ENCODE measurements at places on chromosomes 13 and 19.
A peak's percentile ranks its signal among the peaks of the same experiment; 100 is the strongest.

GRCh38 chr13:73288596-73288995 is 229.8 kb downstream of the KLF5 start:
- no peaks in the 10 kb centered on the region for H3K27me3 ChIP-seq
- no peak overlapping the region for H3K27ac ChIP-seq
- DNase-seq = no peak
- H3K36me3 ChIP-seq = no peaks in the 10 kb centered on the region
- H3K4me1 ChIP-seq = no peaks in the 10 kb centered on the region
- no peak overlapping the region for H3K4me3 ChIP-seq

DNA sequence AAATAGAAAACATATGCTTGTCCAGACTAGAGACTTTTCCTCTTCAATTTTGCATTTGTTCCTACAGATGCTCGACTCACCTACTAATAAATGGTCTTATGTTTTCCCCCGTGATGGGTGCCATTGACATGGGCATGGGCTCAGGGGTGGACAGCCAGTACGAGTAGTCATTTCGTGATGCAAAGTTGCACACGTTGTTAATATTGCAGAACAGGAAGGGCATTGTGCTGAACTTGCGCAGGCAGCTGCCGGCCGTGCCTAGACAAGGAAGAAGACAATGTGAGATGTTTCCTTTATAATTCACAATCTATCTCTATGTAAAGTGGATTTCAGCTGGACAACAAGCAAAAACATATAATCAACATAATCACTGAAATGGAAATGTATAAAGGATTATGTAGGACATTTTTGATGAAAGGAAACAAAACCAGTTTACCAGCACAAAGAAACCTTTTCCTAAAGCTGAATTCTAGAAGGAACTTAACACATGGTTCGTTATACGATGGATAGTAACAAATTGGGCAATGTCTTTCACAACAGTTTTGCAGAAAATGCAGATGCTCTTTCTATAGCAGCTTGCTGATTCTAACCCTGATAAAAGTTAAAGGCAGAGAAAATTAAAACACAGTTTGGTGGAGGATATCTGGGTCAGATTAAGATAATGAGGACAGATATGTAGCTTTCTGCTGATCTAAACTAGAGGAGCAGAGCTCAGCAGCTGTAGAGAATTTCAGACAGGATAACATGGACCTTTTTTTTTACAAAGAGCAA is 145.7 kb downstream of the COL4A1 start:
- H3K36me3 ChIP-seq = no peaks in the 10 kb centered on the region
- no peaks in the 10 kb centered on the region for H3K27me3 ChIP-seq
- no peak overlapping the region for H3K4me3 ChIP-seq
- peak; percentile 22 for DNase-seq

DNA sequence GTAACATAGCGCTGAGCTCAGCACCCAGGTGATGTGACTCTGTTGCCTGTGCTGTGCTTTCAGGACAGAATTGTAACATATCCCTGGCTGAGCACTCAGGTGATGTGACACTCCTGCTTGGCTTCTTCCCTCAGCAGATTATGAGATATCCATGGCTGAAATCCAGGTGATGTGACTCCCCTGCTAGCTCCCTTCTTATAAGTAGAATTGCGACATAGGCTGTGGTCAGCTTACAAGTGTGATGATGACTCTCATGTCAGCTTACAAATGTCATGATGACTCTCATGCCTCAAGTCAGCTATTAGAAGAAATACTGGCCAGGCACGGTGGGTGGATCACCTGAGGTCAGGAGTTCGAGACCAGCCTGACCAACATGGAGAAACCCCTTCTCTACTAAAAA is 14.3 kb upstream of the ZNF429 start:
- H3K4me3 ChIP-seq = no peak overlapping the region
- no peaks in the 10 kb centered on the region for H3K36me3 ChIP-seq
- H3K27me3 ChIP-seq = no peaks in the 10 kb centered on the region
- DNase-seq = no peak
- no peak overlapping the region for H3K27ac ChIP-seq

DNA sequence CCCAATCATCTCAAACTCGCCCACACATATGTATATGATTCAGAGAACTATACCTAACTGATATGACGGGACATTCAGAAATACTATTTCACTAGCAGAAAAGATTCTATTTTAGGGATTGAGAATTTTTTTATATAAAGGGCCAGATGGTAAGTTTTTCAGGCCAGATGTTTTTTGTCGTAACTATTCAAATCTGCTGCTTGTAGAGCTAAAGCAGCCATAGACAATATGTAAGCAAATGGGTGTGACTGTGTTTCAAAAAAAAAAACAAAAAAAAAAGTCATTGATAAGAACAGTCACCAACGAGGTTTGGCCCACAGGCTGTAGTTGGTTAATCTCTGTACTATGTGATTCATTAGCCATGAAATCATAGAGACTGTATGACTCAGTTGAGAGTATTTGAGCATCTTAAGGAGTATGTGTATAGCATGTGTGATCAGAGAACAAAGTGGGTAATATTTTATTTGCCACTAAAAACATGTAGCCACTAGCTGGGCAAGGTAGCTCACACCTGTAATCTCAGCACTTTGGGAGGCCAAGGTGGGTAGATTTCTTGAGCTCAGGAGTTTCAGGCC is 2724.7 kb downstream of the PCDH9 start:
- H3K4me3 ChIP-seq = no peak overlapping the region
- H3K27me3 ChIP-seq = no peaks in the 10 kb centered on the region
- no peak for DNase-seq
- H3K27ac ChIP-seq = no peak overlapping the region
- no peaks in the 10 kb centered on the region for H3K36me3 ChIP-seq

GRCh38 chr13:37602733-37603381 is 4.3 kb upstream of the POSTN start:
- H3K36me3 ChIP-seq = no peaks in the 10 kb centered on the region
- no peak overlapping the region for H3K4me3 ChIP-seq
- no peaks in the 10 kb centered on the region for H3K4me1 ChIP-seq
- no peaks in the 10 kb centered on the region for H3K27me3 ChIP-seq
- no peak for DNase-seq

GRCh38 chr19:29120466-29120865 is 92.5 kb downstream of the UQCRFS1 start:
- no peaks in the 10 kb centered on the region for H3K36me3 ChIP-seq
- no peak overlapping the region for H3K27ac ChIP-seq
- H3K4me1 ChIP-seq = no peaks in the 10 kb centered on the region
- H3K4me3 ChIP-seq = no peak overlapping the region
- DNase-seq = no peak
- no peaks in the 10 kb centered on the region for H3K27me3 ChIP-seq

DNA sequence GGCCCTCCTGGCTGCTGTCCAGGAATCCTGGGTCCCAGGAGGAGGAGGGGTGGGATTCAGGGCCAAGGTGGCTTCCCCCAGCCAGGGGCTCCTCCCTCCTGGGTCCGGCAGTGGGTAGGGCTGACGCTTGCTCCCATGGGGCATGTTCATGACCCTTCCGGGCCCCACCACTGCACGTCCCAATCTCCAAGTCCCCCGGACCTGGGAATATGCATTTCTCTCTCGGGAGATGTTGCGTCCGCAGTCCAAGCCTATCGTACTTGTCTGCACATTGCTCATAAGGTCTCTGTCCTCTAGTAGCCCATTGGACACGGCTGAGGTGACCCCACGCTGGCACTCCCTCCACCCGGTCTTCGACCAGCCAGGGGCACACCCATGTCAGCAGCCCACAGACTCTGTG is 192.3 kb downstream of the TEX29 start:
- H3K4me3 ChIP-seq = no peak overlapping the region
- no peaks in the 10 kb centered on the region for H3K27me3 ChIP-seq
- no peak overlapping the region for H3K27ac ChIP-seq
- H3K4me1 ChIP-seq = no peaks in the 10 kb centered on the region
- peak; percentile 4 for DNase-seq
- no peaks in the 10 kb centered on the region for H3K36me3 ChIP-seq

Data from testis (tissue), 5 donors.